ENCODE measurements at places on chromosomes 16 and 17. TPM values are rescaled to one million over a fixed set of nuclear protein-coding genes. Genes with fewer than 3 reads are reported as not detected.

The NPIPB6 gene
- polyA plus RNA-seq = 0.54 TPM

The HSD17B1 gene
- polyA plus RNA-seq = 2.1 TPM

The DNAH9 gene
- 0.24 TPM for polyA plus RNA-seq

The GPR142 gene
- 0.93 TPM for polyA plus RNA-seq

The PPP4C gene
- polyA plus RNA-seq = 93.0 TPM

DNA sequence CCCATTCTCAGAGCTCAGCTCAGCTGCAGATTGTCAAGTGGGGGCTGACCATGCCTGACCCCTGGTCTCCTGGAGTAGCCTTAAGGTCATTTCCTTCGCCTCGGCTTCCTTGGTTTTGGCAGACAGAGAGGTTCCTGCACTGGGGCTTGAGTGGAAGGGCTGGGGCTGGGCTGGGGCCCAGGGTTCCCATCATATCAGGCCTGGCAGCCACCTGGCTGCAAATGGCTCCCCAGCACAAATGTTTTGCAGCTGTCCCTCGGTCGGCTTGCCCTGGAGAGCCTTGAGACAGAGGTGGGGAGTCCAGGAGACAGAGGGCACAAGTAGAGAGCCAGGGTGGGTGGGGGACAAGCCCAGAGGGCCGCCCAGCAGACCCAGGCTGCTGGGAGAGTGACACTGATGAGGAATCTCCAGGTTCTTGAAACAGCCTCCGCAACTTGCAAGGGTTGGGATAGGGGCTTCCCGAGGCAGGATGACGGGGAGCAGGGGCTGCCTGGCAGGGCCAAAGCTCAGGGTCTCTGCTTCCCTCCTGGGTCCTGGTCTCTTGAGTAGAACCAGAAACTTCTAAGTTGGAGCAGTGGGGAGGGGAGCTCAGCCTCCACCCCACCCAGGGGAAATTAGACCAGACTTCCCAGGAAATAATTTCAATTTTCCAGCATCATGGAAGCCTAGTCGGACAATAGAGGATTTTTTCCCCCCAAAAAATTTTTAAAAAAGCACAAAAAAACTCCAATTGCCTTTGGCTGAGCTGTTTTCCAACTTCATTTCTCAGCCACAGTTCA is 19.3 kb downstream of the IGFBP4 start:
- no peak for DNase-seq
- no peaks in the 10 kb centered on the region for H3K36me3 ChIP-seq
- no peaks in the 10 kb centered on the region for H3K27me3 ChIP-seq
- H3K27ac ChIP-seq = no peak overlapping the region

DNA sequence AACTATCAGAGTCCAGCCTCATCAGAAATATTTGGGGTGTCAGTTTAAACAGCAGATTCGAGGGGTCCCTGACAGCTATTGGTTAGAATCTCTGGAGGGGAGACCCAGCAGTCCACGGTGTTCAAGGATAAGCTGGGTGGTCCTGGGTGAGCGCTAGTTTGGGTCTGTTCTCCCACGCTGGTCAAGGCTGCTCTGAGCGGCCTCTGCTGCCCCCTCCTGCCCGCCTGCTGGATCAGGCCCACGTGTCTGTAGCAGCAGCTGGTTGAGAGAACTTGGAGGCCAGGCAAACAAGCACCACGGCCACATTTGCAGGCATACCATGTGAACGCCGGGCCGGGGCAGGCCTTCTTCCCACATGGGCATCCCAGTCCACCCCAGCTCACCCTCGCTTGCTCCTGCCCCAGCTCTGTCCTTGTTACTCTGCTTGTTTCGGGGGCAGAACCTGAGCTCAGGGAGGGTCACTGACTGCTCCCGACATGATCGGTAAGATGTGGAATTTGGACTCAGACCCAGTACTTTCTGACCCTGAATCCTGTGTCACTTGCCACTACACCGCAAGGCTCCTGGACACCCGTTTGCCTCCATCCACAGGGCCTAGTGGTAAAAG is 7.4 kb downstream of the FOXF1 start:
- peaks cover 41% of the 10 kb centered on the region for H3K36me3 ChIP-seq
- no peak overlapping the region for H3K4me3 ChIP-seq
- no peaks in the 10 kb centered on the region for H3K4me1 ChIP-seq
- DNase-seq = peak; percentile 24
- peaks cover 65% of the 10 kb centered on the region for H3K27me3 ChIP-seq
- peak overlapping the region; percentile 85 for H3K27ac ChIP-seq

- H3K4me1 ChIP-seq = peaks cover 5% of the 10 kb centered on the region
- H3K4me3 ChIP-seq = no peak overlapping the region
- H3K27ac ChIP-seq = no peak overlapping the region
- H3K27me3 ChIP-seq = no peaks in the 10 kb centered on the region
- DNase-seq = no peak
Observed at GRCh38 chr17:57133486-57133885, 48.4 kb downstream of the AKAP1 start.

GRCh38 chr17:49438436-49439278 is 24.0 kb upstream of the PHB1 start:
- H3K4me3 ChIP-seq = no peak overlapping the region
- no peaks in the 10 kb centered on the region for H3K36me3 ChIP-seq
- DNase-seq = no peak

- no peak for DNase-seq
- H3K27me3 ChIP-seq = no peaks in the 10 kb centered on the region
- H3K4me1 ChIP-seq = no peaks in the 10 kb centered on the region
- H3K4me3 ChIP-seq = no peak overlapping the region
- H3K36me3 ChIP-seq = no peaks in the 10 kb centered on the region
Observed at GRCh38 chr17:869567-870525, 87.7 kb downstream of the MRM3 start.

All from small intestine (tissue), 16 donors.